Transverse colon (tissue), 4 donors: ENCODE measurements at places on chromosomes 6 and 20. TPM values are rescaled to one million over a fixed set of nuclear protein-coding genes. Genes with fewer than 3 reads are reported as not detected.

The LY6G6C gene
- not detected for total RNA-seq

The DLK2 gene
- total RNA-seq = not detected

The ULBP1 gene
- not detected for total RNA-seq

The OR2H2 gene
- total RNA-seq = not detected

The LGSN gene
- 0.32 TPM for total RNA-seq

The SLC22A7 gene
- not detected for total RNA-seq

The CAGE1 gene
- not detected for total RNA-seq

GRCh38 chr6:50961611-50962010 lies 142.9 kb downstream of the TFAP2B start:
- no peak for DNase-seq

DNA sequence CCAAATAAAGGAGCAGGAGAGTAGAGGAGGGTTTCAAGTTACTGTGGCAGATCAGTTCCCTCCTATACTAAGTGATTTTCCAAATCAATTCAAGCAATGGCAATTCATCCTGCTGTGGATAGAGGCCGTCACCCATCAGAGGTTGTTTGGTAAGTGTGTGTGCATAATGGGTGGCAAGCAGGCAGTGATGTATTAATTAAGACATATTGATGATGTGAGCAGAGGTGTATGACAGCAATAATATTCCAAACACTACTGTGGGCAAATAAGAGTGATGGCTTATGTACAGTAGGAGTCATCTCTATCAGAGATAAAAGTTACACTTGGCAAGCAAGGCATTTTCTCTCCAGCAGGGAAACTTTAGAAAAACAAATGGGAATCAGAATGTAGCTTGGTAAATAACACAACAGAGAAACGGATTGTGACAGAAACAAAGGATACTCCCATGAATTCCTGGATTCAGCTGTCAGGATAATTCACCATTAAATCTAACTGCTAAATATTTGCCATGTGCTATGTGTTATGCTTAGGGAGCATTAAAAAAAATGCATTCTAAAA lies 196.3 kb downstream of the KHDC1L start:
- DNase-seq = no peak

- no peak for DNase-seq
Measured at GRCh38 chr6:111550953-111551352, 54.7 kb downstream of the TRAF3IP2 start.

- peak; percentile 82 for DNase-seq
Measured at GRCh38 chr6:43916924-43917877, 147.2 kb downstream of the VEGFA start.

- DNase-seq = no peak
Measured at GRCh38 chr6:69668916-69669315, 127.9 kb downstream of the LMBRD1 start.

DNA sequence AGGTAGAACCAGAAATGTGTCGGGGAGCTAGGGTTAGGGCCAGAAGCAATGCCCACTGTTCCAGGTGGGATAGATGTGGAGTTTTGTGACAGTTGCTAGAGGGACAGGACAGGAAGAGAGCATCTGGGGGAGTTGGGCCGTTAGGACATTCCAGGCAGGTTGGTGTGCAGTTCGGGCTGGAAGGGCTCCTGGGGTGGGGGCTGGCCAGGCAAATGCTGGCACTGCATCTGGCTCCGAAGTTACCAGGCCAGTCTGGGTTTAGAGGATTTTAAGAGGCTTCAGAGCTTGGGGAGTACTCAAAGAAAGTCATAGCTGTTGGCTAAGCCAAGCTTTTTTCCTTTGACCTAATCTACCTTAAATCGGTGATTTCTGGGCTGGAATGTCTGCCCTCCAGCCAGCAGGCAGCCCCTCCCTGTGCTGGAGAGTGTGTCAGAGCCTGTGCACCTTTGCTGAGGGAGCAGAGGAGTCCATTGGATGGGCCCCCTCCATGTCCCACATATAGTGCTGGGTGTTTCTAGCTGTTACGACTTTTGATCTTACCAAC lies 20.8 kb downstream of the PLCG1 start:
- no peak for DNase-seq

- no peak for DNase-seq
Measured at GRCh38 chr6:80489911-80490635, 383.6 kb downstream of the BCKDHB start.

GRCh38 chr6:34657037-34657306 lies 39.6 kb downstream of the ILRUN start:
- DNase-seq = no peak

GRCh38 chr20:25249198-25249931 lies 1.5 kb downstream of the PYGB start:
- peak; percentile 2 for DNase-seq
